ENCODE measurements at places on chromosomes 3 and 15.

- no peaks in the 10 kb centered on the region for H3K36me3 ChIP-seq
- H3K4me1 ChIP-seq: no peaks in the 10 kb centered on the region
- DNase-seq: no peak
- no peak overlapping the region for H3K4me3 ChIP-seq
Observed at GRCh38 chr3:85427467-85427866, 468.7 kb downstream of the CADM2 start.

DNA sequence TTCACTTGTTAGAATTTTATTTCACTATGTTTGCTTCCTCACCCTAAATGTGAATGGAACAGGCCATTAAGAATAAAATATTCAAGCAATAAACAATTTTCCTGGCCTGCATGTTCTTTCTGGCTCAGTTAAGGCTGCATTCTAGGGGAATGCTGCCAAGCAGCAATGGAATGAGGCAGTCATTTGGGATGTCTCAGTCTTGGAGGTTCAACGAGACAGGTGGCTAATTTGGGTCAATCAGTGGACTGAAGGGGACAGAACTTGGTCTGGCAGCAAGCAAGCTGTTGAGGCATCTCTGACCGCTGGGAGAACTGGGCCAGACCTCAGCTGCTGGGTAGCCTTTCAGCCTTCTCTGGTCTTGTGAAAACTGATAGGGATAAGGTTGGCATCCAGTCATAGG lies 241.6 kb downstream of the NLGN1 start:
- H3K36me3 ChIP-seq: no peaks in the 10 kb centered on the region
- DNase-seq: no peak
- H3K4me1 ChIP-seq: no peaks in the 10 kb centered on the region
- H3K4me3 ChIP-seq: no peak overlapping the region
- H3K27me3 ChIP-seq: no peaks in the 10 kb centered on the region
- H3K27ac ChIP-seq: no peak overlapping the region

DNA sequence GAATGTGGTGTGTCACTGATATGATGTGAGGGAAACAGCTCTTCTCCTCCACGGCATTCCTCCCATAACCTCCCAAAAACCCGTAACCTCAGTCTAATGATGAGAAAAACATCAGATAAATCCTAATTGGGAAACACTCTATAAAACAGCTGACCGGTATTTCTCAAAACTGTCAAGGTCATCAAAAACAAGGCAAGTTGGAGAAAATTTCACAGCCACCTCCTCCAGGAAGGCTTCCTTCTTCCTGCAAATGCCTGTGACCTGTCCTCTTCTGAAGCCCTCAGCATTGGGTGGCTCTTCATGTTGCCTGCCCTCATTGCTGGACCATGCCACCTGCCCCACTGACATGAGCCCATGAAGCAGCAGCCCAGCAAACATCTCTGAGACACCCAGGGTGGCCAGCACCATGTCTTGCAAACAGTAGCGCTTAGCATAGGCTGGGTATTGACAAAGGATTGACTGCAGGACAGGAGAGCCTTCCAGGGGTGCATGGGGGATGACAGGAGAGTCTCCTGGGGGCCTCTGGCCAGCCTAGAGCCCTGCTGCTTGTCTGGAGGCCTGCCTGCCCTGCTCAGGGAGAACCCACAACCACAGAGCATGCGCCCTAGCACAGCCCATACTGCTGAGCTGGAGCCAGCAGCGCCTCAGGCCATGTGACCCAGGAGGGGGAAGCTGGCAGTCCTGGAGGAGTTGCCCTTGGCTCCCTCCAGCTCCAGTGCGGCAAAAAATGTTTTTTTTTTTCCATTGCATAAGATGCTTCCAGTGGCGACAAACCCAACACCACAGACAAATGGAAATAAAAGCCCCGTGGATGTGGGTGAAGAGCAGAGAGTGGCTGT lies 49.7 kb downstream of the XXYLT1 start:
- no peaks in the 10 kb centered on the region for H3K4me1 ChIP-seq
- DNase-seq: no peak
- H3K27ac ChIP-seq: no peak overlapping the region
- H3K27me3 ChIP-seq: no peaks in the 10 kb centered on the region
- no peaks in the 10 kb centered on the region for H3K36me3 ChIP-seq
- no peak overlapping the region for H3K4me3 ChIP-seq

- H3K27ac ChIP-seq: no peak overlapping the region
- no peaks in the 10 kb centered on the region for H3K4me1 ChIP-seq
- no peaks in the 10 kb centered on the region for H3K27me3 ChIP-seq
Observed at GRCh38 chr15:57320631-57321220, 55.6 kb upstream of the CGNL1 start.

- H3K4me1 ChIP-seq: no peaks in the 10 kb centered on the region
- H3K27me3 ChIP-seq: no peaks in the 10 kb centered on the region
- H3K4me3 ChIP-seq: no peak overlapping the region
- H3K36me3 ChIP-seq: no peaks in the 10 kb centered on the region
- no peak overlapping the region for H3K27ac ChIP-seq
- no peak for DNase-seq
Observed at GRCh38 chr3:127698286-127698685, 25.5 kb downstream of the ABTB1 start.

- H3K36me3 ChIP-seq: no peaks in the 10 kb centered on the region
- no peaks in the 10 kb centered on the region for H3K27me3 ChIP-seq
- H3K4me1 ChIP-seq: peaks cover 3% of the 10 kb centered on the region
Observed at GRCh38 chr3:32480604-32481003, 22.0 kb downstream of the CMTM6 start.

GRCh38 chr15:66617137-66618090 lies 51.6 kb upstream of the LCTL start:
- no peak overlapping the region for H3K27ac ChIP-seq
- no peak for DNase-seq
- H3K36me3 ChIP-seq: no peaks in the 10 kb centered on the region
- H3K4me1 ChIP-seq: no peaks in the 10 kb centered on the region

DNA sequence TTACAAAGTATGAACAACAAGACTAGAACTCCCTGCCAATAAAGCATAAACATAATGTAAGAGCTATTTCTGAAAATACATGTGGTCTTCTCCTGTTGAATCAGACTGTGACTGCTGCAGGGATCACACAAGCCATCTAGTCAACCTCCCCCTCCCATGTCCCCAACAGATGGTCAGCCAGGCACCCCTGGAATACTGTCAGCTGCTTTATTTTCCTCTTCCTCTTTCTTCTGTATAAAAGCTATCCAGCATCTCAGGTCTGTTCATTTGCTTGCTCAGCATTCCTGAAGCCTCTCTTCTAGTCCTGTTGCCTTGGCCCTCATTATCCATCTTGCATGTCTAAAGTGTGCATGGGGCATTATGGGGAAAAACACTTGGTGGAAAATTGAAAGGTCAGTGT lies 6.5 kb upstream of the MINDY4B start:
- no peaks in the 10 kb centered on the region for H3K36me3 ChIP-seq
- H3K4me3 ChIP-seq: no peak overlapping the region
- H3K4me1 ChIP-seq: no peaks in the 10 kb centered on the region
- no peak overlapping the region for H3K27ac ChIP-seq
- no peak for DNase-seq
- no peaks in the 10 kb centered on the region for H3K27me3 ChIP-seq

- H3K4me3 ChIP-seq: no peak overlapping the region
- H3K36me3 ChIP-seq: no peaks in the 10 kb centered on the region
- peaks cover 5% of the 10 kb centered on the region for H3K4me1 ChIP-seq
- DNase-seq: no peak
- H3K27ac ChIP-seq: no peak overlapping the region
- H3K27me3 ChIP-seq: no peaks in the 10 kb centered on the region
Observed at GRCh38 chr3:178078953-178079352, 457.3 kb upstream of the KCNMB2 start.

GRCh38 chr15:41894251-41894790 lies 468 bp upstream of the SPTBN5 start:
- no peaks in the 10 kb centered on the region for H3K27me3 ChIP-seq
- H3K4me3 ChIP-seq: peak overlapping the region; percentile 12
- DNase-seq: no peak
- H3K36me3 ChIP-seq: no peaks in the 10 kb centered on the region
- peak overlapping the region; percentile 80 for H3K27ac ChIP-seq

GRCh38 chr3:39783680-39784079 lies 25.7 kb upstream of the MYRIP start:
- H3K36me3 ChIP-seq: no peaks in the 10 kb centered on the region
- H3K27ac ChIP-seq: no peak overlapping the region
- no peak overlapping the region for H3K4me3 ChIP-seq
- no peaks in the 10 kb centered on the region for H3K4me1 ChIP-seq

DNA sequence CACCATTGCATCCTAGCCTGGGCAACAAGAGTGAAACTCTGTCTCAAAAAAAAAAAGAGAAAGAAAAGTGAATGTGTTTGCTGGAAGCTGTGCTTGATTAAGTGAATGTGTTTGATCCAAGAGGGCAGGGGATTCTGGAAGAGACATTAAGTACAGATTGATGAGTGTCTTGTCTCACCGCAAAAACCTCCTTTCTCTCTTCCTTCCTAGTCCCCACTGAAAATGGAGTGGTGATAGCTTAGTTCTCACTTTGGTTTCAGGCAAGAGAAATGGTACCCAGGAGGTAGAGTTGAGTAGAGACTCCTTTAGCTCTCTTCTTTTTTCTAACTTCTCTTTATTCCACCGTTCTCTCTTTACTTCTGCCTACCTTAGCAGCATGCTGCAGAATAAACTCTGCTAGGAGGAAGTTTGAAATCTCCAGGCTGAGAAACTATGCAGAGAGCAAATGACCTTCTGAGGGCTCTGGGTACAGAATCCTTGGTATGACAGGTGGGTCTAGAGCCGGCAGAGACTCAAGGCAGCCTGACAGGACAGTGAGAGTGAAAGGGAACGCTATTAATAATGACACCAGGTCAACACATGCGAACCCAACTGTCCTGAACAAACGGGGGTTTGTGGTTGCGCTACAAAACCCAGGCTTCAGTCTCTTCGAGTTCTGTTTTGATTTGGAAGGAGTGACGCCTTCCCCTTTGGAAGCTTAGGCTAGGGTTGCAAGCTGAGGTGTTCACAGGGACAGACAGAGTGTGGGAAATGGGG lies 74.9 kb downstream of the SMAD3 start:
- no peak overlapping the region for H3K4me3 ChIP-seq
- no peak overlapping the region for H3K27ac ChIP-seq
- DNase-seq: no peak
- peaks cover 100% of the 10 kb centered on the region for H3K4me1 ChIP-seq

- H3K36me3 ChIP-seq: no peaks in the 10 kb centered on the region
- H3K4me3 ChIP-seq: no peak overlapping the region
- no peak overlapping the region for H3K27ac ChIP-seq
- H3K4me1 ChIP-seq: no peaks in the 10 kb centered on the region
Observed at GRCh38 chr3:66083096-66083678, 44.5 kb upstream of the MAGI1 start.

- H3K27me3 ChIP-seq: no peaks in the 10 kb centered on the region
- no peaks in the 10 kb centered on the region for H3K4me1 ChIP-seq
- no peak for DNase-seq
Observed at GRCh38 chr3:14857506-14857905, 38.7 kb downstream of the FGD5 start.

GRCh38 chr15:77418966-77419835 lies 703 bp downstream of the PEAK1 start:
- no peaks in the 10 kb centered on the region for H3K27me3 ChIP-seq
- H3K4me3 ChIP-seq: no peak overlapping the region
- DNase-seq: peak; percentile 59
- H3K27ac ChIP-seq: no peak overlapping the region
- no peaks in the 10 kb centered on the region for H3K36me3 ChIP-seq
- peaks cover 14% of the 10 kb centered on the region for H3K4me1 ChIP-seq

GRCh38 chr3:147760085-147760484 lies 350.9 kb downstream of the ZIC1 start:
- no peak for DNase-seq
- H3K4me1 ChIP-seq: no peaks in the 10 kb centered on the region
- no peak overlapping the region for H3K27ac ChIP-seq
- H3K36me3 ChIP-seq: no peaks in the 10 kb centered on the region
- H3K27me3 ChIP-seq: no peaks in the 10 kb centered on the region
- no peak overlapping the region for H3K4me3 ChIP-seq

DNA sequence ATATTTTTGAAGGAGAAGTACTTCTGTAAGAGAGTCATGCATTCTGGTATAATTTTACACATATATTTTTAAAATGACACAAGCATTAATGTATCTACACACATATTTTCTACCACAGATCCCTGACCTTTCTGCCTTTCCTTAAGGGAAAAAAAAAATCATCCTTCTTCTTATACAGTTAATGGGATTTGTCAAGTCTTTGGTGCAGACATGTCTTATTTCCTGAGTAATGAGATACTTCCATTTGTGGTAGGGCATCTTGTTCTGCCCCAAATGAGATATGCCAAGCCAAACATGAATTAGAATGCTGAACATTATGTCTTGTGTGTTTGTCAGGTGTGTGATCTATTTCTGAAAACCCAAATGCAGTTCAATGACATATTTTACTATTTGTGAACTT lies 329.9 kb downstream of the RBMS3 start:
- no peak overlapping the region for H3K4me3 ChIP-seq
- H3K36me3 ChIP-seq: no peaks in the 10 kb centered on the region
- no peaks in the 10 kb centered on the region for H3K27me3 ChIP-seq
- no peaks in the 10 kb centered on the region for H3K4me1 ChIP-seq
- no peak overlapping the region for H3K27ac ChIP-seq
- DNase-seq: no peak

DNA sequence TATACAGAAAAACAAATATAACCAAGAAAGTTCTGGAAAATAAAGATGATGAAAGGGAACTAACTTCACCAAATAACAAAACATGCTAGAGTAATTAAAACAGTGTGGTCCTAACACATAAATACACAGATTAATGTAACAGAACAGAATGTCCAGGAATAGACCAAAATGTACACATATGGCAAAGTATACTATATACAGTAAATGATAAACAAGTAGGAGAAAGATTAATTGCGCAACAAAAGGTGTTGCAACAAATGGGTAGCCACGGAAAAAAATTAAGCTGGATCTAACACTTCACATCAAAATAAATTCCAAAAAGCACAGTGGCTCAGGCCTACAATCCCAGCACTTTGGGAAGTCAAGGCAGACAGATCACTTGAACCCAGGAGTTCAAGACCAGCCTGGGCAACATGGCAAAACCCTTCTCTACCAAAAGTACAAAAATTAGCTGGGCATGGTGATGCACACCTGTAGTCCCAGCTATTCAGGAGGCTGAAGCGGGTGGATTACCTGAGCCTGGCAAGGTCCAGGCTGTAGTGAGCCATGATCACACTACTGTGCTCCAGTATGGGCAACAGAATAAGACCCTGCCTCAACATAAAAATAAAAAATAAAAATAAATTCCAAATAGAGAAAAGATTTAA lies 19.8 kb downstream of the SCAP start:
- no peaks in the 10 kb centered on the region for H3K27me3 ChIP-seq
- H3K4me1 ChIP-seq: no peaks in the 10 kb centered on the region
- DNase-seq: no peak
- no peak overlapping the region for H3K4me3 ChIP-seq
- no peak overlapping the region for H3K27ac ChIP-seq

DNA sequence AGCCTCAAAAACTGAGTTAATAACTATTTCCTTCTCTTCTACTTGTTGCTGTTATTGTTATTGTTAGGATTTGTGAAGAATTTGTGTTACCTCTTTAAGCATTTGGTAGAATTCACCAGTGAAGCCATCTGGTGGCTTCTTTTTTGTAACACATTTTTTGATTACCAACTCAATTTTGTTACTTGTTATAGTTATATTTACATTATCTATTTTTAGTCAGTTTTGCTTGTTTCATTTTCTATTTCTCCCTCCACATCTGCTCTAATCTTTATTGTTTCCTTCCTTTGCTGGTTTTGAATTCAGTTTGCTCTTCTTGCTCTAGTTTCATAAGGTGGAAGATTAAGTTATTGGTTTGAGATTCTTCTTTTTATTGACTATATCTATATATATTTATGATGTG lies 3.7 kb upstream of the SLC9C1 start:
- no peaks in the 10 kb centered on the region for H3K27me3 ChIP-seq
- DNase-seq: no peak
- H3K4me3 ChIP-seq: no peak overlapping the region
- peaks cover 23% of the 10 kb centered on the region for H3K4me1 ChIP-seq
- H3K36me3 ChIP-seq: no peaks in the 10 kb centered on the region
